ENCODE measurements at places on chromosomes 3 and 15.

- no peak for DNase-seq
These were observed 1229.6 kb upstream of the ALCAM start for GRCh38 chr3:104137116-104137515.

DNA sequence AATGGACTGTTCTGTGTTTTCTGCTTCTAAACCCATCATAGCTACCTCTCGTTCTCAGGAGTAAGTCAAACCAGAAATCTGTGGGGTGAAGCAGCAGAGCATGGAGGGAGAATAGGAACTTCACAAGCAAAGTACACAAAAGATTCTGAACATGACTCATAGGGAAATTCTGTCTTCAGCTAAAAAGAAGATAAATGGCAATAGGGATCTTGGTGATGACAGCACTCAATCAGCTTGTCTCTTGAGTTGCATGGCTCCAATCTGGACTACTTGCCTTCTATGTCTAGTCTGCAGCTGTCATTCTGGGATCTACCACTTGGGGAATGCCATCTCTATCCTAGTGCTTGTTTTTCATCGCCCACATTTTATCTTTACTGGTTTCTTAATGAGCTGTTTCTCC lies 13.5 kb upstream of the GRAMD1C start:
- no peak for DNase-seq

- no peak for DNase-seq
These were observed 8.2 kb downstream of the ALG3 start for GRCh38 chr3:184240384-184241140.

DNA sequence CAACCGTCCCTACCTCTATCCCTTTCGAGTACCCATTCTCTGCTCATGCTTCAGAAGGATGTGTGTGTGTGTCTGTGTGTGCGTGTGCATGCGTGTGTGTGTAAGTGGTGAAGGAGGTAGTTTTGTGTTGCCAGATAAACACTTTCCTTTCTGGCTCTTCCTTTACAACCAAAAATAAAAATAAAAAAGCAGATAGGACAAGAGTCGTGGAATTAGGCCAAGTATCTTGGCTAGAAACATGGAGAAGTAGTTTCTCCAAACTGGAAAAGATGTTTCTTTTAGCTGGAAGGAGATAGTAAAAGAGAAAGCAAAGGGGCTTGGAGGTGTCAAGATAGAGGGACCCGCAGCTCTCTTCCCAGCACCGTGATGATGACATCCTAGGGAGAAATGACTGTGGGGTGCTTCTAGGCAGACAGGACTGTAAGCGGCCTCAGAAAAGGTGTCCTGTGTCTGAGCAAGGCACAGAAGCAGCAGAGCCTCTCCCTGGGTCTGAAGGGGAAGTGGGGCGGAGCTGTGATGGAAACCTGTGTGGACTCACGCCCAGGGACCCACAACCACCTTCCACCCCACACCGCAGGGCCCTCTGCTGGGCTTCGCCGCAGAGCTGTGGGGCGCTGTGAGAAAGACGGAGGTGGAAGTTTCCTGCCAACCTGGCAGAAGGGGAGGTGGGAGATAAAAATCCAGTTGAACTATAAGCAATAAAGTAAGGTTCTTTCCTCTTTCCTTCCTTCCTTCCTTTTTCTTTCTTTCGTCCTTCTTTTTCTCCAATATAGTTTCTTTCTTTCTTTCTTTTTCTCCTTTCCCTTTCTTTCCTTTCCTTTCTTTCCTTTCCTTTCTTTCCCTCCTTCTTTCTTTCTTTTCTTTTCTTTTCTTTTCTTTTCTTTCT lies 35.3 kb downstream of the MUC20 start:
- DNase-seq = no peak

DNA sequence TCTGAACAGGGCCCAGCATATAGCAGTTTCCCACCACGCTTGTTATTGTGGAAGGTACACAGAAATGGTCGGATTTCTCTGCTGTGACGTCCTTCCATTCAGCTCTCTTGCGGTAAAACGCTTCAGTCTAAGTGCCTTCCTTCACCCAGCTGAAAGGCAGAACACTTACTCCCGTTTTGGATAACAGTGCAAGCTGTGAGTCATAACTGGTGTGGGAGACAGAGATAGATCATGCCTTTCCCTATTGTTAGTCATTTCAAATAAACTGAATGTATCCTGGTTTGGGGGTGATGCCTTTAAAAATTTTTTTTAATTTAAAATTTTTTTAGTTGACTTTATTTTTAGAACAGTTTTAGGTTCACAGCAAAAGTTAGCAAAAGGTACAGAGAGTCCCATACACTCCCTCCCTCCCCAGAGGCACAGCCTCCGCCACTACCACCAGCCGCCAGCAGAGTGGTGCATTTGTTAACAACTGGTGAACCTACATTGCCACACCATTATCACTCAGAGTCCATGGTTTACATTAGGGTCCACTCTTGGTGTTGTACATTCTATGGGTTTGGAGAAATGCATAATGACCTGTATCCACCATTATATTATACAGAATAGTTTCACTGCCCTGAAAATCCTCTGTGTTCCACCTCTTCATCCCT lies 94.9 kb upstream of the NSMCE3 start:
- DNase-seq = no peak

DNA sequence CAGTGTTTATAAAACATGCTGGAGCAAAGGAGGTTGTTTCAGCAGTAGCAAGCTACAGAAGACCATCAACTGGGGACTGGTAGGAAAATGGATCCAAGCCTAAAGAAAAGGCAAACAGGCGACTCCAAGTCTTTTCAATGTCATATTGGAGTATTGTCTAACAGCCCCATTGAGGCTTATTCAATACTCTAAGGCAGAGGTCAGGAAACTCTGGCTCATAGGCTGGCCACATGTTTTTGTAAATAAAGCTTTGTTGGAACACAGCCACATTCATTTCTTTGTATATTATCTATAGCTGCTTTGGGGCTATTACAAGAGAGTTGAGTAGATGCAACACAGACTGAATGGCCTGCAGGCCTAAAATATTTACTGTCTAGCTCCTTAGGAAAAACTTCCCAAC lies 77.5 kb downstream of the RPL22L1 start:
- no peak for DNase-seq

DNA sequence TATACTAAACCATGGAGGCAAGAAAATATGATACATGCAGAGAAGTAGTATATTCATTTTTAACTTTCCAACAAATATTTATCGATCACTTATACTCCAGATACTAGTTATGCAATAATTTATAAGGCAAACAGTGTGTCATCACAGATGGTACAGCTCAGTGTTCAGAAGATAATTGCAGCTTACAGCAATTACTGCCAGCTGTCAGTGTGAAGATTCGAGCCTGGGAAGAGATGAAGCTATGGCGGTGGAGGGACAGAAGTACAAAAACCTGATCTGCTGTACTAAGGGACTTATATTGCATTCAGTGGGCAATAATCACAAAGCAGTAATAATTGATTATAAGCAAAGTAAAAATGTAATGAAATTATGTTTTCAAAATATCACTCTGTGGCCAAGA lies 170.6 kb upstream of the EPHA3 start:
- DNase-seq = no peak

Measured in activated T-cell treated with anti-CD3 and anti-CD28 coated beads for 24 hours (primary cell).